ENCODE measurements at places on chromosomes 12 and 14. TPM values are rescaled to one million over a fixed set of nuclear protein-coding genes. Genes with fewer than 3 reads are reported as not detected.

The TAS2R7 gene
- total RNA-seq = not detected

The POTEG gene
- total RNA-seq = not detected

The DPF3 gene
- total RNA-seq = 11.1 TPM

The NPFF gene
- not detected for total RNA-seq

The DLK1 gene
- not detected for total RNA-seq

The RNF212B gene
- not detected for total RNA-seq

The KERA gene
- total RNA-seq = not detected

The PSMD9 gene
- 47.7 TPM for total RNA-seq

The PZP gene
- total RNA-seq = not detected

The IGFBP6 gene
- total RNA-seq = 70.2 TPM

The BCDIN3D gene
- total RNA-seq = 2.3 TPM

The CCDC197 gene
- total RNA-seq = not detected

The TESPA1 gene
- total RNA-seq = 9.6 TPM

The PRB2 gene
- not detected for total RNA-seq

The SCNN1A gene
- total RNA-seq = 93.3 TPM

The BCL2L2 gene
- 31.9 TPM for total RNA-seq

The HCFC2 gene
- 16.0 TPM for total RNA-seq

The KIF26A gene
- 0.53 TPM for total RNA-seq

The ZFHX2 gene
- total RNA-seq = 1.3 TPM

The GPR68 gene
- not detected for total RNA-seq

The STON2 gene
- total RNA-seq = 16.5 TPM

The AP1G2 gene
- total RNA-seq = 346 TPM

The ADAM20 gene
- total RNA-seq = 3.2 TPM

The SIX4 gene
- not detected for total RNA-seq

The PIK3C2G gene
- total RNA-seq = 32.1 TPM

The RIPK3 gene
- total RNA-seq = 70.1 TPM

The SLC24A4 gene
- total RNA-seq = not detected

The KICS2 gene
- 1.6 TPM for total RNA-seq

The AICDA gene
- total RNA-seq = 1.9 TPM

The KLHDC1 gene
- 2.3 TPM for total RNA-seq

The KLRG1 gene
- total RNA-seq = not detected

The IFNG-AS1 gene
- total RNA-seq = not detected

The RGS6 gene
- 9.1 TPM for total RNA-seq

The AGAP2 gene
- 3.1 TPM for total RNA-seq

The SPTB gene
- total RNA-seq = not detected

The BCAT1 gene
- total RNA-seq = 10.5 TPM

The LYZ gene
- total RNA-seq = 152 TPM

The RPL36AL gene
- total RNA-seq = 117 TPM

The ARID4A gene
- total RNA-seq = 22.9 TPM

The SART3 gene
- 79.9 TPM for total RNA-seq

The HOXC4 gene
- total RNA-seq = 8.3 TPM

The EML5 gene
- total RNA-seq = 0.35 TPM

The PSME1 gene
- total RNA-seq = 196 TPM

The MYH7 gene
- total RNA-seq = 0.19 TPM

The P2RX2 gene
- total RNA-seq = 4.1 TPM

The PMCH gene
- not detected for total RNA-seq

The LTBR gene
- 113 TPM for total RNA-seq

The KRT6C gene
- total RNA-seq = not detected

The DCN gene
- 294 TPM for total RNA-seq

The IL31 gene
- total RNA-seq = not detected

The CCND2 gene
- 104 TPM for total RNA-seq

The TAS2R14 gene
- total RNA-seq = 5.1 TPM

The CGRRF1 gene
- total RNA-seq = 11.6 TPM

Measured in Peyer's patch (tissue), 4 donors.